ENCODE measurements at places on chromosomes 3 and 15. TPM values are rescaled to one million over a fixed set of nuclear protein-coding genes. Genes with fewer than 3 reads are reported as not detected.

GRCh38 chr3:145457825-145458552 is 703.0 kb downstream of the PLOD2 start:
- no peak for DNase-seq

DNA sequence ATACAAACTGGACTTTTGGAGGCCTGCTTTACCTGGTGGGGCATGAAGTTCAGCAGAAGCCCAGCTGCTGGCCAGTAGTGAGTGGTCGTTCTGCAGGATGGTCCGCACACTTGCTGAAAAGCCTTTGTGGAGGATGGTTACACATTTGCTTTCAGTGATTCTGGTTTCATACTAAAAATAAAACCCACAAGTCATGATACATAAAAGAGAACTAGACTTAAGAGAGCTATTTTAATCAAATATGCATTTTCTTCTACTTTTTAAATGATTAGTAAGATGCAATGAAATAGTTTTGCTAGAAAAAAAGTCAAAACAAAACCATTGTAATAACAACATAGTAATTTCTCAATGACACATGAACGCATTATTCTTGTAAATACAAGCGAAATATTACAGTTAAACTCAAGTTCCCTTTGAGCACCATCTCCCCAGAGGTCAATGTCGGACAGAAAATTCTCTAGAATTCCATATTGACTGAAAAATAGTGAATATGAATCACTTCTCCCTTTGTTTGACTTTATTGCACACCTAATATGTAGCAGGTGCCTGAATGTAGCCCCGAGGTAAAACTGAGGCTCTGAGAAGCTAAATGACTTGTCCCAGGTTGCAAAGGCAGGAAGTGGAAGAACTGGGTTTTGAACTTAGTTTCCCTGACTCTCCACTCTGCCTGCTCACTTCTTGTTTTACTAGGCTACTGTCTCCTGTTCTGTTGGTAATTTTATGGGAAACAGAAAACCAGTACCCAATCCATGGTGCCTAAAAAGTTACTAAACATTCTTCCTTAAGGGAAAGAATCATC is 8.3 kb downstream of the IL5RA start:
- no peak for DNase-seq

GRCh38 chr15:101406036-101406435 is 83.5 kb downstream of the PCSK6 start:
- no peak for DNase-seq

DNA sequence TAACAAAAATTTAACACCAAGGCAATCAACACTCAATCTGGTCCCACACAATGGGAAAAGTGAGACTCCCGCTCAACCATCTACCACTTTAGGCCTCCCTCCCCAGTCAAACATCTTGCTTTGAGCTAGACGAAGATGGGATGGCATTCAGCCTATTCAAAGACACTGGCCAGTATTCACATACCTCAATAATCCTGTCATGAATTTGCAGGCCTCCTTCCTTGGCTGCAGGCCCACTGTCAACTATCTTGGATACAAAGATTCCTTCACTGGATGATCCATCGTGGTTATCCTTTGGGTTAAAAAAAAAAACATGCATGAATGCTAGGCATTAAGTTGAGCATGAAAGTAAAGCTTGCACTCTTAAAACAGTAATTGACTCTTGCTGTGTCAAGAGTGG is 22.6 kb downstream of the PDZRN3 start:
- DNase-seq = no peak

- no peak for DNase-seq
Observed at GRCh38 chr3:59499954-59500353, 450.1 kb upstream of the CFAP20DC start.

DNA sequence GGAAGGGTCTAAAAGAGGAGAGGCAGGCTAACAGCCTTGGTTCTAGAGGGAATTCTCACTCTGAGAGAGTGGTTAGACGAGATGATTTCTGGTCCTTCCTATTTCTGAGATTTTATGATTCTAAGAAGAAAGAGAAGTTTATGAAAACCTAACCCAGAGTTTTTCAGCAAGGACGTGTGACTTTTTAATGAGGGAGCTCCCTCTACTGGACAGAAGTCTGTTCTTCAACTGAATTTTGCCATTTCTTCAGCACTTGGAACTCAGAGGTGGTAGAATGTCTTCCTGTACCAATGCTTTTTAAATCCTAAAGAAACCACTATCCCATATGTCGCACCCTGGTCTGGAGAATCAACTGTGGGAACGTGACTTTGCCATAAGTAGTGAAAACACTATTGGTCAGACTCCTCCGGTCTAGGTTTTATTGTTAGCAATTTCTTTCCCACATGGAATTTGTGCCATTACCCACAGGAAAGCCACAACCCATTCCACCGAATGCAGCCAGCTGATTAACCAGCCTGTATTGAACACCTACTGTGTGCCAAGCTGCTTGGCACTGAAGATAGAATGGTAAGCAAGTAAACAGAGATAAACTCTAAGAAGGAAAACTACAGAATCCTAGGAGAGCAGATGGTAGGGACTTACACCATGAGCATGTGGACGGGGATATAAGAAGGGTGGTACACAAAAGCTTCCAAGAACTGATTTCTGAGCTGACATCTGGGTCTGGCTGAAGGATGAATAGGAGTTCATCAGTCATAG is 199.5 kb upstream of the LMCD1 start:
- peak; percentile 68 for DNase-seq

- no peak for DNase-seq
Observed at GRCh38 chr15:26712335-26712734, 60.5 kb downstream of the GABRB3 start.

DNA sequence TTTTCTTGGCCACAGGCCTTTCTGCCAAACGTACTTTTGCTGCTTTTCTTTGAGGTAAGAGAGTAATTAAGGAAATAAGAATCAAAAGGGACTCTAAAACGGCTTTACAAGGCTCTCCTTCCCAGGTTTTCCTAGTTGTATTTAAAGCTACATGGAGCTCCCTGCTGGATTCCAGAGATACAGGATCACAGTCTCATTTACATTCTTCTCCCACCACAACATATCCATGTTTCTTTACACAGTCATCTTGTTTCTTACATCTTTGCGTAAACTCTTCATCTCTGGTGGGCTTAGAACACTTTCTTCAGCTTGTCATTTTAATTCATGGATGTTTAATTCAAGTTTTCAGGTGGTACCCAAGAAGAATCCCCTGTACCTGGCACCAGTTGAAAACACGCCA is 117.6 kb upstream of the BFSP2 start:
- DNase-seq = no peak

DNA sequence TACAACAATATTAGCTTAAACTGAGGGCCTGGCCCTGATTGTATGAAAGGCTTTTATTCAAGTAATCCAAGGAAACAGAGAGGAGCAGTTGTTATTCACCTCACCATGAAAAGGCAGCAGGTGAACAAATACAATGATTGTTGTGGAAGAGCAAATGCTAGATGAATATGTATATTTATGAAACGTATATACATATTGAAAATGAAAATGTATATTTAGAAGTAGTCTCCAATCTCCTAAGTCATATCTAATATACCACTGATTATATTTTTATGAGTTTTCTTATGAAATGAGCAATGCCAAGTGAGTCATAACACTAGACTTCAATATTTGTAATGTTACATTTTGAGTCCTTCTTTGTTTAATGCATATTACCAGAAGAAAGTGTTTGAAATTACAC is 116.2 kb upstream of the KCNMB2 start:
- DNase-seq = no peak

- no peak for DNase-seq
Observed at GRCh38 chr3:42696356-42697288, 6.0 kb downstream of the HHATL start.

DNA sequence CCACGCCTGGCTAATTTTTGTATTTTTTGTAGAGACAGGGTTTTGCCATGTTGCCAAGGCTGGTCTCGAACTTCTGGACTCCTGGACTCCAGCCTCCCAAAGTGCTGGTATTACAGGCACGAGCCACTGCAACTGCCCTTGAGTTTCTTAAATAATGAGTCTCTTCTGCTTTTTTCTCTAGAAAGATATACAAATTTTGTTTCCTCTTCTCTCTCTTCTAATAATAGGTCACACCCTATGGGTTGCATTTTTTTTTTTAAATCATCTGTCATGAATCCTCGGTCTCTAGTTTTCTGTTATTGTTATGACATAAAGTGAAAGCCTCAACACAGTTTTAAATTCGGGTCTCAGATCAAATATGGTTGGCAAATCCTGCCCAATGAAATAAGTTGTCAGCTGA is 111.2 kb downstream of the IL12A start:
- no peak for DNase-seq

DNA sequence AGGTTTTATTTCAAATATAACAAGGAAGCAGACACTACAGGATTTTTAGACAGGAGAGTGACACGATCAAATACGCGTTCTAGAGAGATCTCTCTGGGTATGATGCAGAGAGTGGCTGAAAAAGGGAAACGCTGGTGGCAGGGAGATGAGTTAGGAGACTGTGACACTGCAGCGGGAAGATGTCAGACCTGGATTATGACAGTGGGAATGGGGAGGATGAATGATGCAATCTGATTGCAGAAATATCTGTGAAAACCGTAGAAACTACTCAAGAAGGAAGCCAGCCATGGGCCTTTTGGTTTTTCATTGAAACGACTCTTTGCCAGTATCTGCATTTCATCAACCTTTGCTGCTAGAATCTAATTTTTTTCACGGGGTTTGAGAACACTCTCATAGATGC is 157.9 kb downstream of the FAM43A start:
- no peak for DNase-seq

Gene ROBO1
- 0.47 TPM for total RNA-seq

Gene GHRL
- total RNA-seq = 0.19 TPM

All from dermis blood vessel endothelial cell (primary cell).